Activated gamma-delta T cell treated with anti-CD3 and anti-CD28 coated beads, Interleukin-2, amount 50 U/mL, for 16 hours (primary cell): ENCODE measurements at places on chromosomes 12 and 14.

GRCh38 chr12:109163167-109163566 is 46.8 kb downstream of the ACACB start:
- DNase-seq: no peak

DNA sequence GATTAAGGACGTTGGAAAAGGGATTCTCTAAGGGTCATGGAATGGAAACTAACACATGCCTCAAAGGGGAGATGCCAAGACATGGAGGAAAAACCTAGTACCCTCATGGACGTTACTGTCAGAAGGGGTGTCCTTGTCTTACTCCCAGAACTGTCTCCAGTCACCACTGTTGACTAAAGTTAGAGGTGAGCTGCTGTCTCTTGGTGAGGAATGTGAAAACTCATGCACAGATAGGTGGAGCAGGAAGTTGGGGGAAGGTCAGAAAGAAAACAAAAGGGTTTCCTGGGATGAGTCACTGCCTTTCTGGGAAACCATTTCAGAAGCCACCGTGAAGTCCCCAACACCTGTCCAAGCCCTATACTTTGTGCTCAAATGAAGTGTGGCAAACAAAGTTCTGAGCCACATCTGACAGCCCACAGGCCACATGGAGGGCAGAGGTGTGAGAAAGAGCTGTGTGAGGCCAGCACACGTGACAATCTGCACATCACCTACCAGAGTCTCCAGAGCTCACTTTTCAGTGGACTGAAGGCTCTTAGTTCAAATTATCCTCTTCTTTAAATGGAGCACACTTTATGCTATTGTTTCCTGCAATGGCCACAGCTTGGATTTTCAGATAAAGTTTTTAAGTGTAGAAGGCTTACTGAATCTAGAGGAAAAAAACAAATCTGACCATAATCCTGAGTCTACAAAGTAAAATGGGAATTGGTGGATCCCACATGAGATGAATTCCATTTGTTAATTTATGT is 92.9 kb upstream of the EGLN3 start:
- DNase-seq: peak; percentile 56

DNA sequence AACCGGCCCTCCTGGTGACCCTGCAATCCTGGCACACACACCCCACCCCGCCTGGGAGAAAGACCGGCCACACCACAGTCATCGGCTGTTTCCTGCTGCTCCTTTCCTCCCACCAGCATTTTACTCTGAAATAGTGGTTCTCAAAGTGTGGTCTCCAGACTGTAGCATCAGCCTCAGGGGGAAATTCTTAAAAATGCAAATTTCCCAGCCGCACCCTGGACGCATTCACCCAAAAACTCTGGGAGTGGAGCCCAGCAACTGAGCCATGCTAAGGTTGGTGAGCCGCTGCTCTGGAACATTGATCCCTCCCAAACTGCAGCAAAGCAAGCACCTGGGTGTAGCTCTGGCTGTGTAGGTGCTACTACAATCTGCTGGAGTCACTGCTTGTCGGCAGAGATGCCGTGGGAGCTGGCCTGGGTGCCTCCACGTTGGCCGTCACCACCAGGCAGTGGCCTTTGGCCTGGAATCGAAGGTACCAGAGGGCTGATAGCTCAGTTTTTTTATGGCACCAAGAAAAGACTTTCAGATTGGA is 38.4 kb upstream of the BCL2L14 start:
- DNase-seq: no peak

- no peak for DNase-seq
Observed at GRCh38 chr12:52798671-52799504, 3.0 kb upstream of the KRT3 start.

DNA sequence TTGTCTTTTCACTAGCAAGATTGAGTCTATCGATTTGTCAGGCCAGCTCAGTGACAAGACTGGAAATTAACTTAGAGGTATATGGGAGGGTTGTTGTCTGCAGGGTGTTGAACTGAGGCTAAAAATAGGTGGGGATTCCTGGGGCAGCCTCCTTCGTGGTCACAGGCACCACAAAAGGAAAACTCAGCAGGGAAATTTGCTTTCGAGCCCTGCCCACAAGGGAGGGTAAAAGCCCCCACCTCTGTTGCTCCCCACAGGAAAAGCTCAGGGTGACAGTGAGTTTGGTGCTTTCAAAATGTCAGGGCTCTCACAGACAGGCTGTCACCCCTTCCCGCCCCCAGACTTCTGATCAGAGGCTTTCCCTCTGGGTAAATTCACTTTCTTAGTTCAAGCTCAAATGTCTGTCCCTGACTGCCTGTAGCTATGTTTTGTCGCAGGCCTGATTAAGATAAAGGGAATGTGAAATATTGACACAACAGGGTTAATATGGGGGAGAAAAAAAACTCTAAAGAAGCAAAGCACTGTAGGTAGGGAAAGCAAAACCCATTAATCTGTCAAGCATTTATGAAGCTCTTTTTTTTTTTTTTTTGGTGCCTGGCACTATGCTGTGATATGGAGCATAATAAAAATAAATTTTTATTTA is 11.7 kb upstream of the NFKBIA start:
- peak; percentile 71 for DNase-seq

- no peak for DNase-seq
Observed at GRCh38 chr14:89268514-89268913, 148.5 kb downstream of the FOXN3 start.

GRCh38 chr12:870378-870777 is 79.1 kb downstream of the RAD52 start:
- DNase-seq: no peak

GRCh38 chr12:105001476-105001875 is 15.4 kb downstream of the NOPCHAP1 start:
- DNase-seq: no peak

DNA sequence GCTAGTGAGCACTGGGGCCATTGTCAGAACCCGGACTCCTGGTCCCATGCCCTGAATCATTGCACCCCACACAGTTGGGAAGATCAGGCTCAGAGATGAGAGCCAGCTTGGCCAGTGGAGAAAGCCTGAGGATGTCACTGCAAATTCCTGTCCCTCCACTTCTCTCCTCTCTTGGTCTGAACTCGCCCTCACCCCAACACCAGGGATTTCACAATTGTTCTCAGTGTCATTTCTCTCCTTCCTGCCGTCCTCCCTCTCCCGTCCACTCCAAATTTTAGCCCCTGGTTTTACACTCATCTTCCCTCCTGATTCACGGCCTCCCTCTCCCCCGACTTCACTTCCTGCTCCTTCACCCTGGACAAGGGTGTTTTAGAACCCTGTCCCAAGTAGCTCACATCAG is 11.1 kb downstream of the KRT75 start:
- no peak for DNase-seq

- DNase-seq: no peak
Observed at GRCh38 chr12:49872381-49872780, 29.5 kb upstream of the BCDIN3D start.

DNA sequence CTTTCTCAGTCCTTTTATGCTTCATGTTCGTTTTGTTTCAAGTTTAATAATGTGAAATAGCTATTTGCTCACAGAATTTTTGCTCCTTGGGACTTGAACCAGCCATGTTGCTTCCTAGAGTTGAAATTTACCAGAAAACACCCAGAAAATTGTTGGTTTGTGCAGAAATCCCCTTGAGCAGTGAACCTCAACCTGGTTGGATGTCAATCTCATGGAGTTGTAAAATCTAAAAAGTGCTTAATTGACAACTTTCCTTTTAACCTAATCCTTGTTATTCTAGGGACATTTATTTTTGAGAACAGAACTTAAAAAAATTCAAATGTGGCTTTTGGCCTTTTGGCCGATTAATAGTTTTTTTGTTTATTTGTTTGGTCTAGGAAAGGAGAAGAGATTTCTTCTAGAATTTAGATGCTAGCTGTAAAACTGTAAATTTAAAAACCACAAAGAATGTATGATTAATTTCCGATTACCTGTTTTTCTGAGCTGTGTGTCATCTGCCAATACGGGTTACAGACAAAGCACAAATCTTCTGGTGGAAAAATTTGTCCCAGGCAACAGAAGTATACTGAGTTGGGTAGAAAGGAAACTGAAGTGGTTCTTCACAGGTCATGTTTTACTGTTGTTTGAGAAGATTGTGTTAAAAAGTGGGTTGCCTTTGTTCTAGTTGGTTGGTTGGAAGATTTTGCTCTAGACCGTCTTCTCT is 154.4 kb downstream of the FUT8 start:
- no peak for DNase-seq

DNA sequence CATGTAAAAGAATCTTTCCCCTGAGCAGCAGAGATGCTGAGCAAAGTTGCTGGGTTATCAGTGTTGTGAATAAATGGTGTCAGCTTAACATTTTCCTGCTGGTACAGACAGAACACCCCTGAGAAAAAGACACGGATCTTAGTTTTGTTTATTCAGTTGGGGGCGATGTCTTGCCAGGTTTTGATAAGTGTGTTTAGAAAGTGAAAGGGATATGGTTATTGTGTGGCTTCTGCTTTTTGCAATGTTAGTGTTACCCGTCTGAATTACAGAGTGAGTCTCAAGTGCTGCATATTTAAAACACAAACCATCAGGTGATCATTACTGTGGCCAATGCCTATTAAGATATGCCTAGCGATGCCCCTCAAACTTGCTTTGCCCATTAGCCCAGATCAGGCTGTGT is 864.6 kb upstream of the SEL1L start:
- no peak for DNase-seq

DNA sequence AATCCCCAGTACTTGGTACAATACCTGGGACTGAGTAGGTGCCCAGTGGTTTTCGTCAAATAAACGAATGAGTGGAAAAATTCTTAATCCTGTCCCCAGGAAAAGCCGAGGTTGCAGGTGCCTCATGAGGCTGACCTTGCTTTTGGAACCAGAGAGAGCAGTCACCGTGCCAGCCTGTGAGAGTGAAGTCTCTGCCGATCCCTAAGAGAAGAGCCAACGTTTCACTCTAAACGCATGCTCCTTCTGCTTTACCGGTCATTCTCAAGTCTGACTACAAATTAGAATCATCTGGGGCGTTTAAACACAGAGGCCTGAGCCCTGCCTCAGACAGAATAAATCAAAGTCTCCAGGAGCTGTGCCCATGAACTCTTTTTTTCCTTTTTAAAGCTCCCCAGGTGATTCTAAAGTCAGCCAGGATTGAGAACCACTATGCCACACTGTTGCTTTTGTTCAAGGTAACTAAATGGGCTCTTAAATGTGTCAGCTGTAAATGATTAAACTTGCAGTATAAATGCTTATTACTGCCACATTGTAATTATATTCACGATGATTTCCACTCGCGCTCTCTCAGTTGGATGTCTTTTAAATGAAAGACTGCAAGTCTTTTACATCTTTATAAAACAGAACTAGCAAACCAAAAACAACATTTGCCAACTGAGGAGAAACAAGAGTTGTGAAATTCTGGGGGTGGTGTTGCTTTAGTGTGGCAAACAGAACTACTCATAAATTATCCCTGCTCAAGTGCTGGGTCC is 26.9 kb downstream of the TCP11L2 start:
- DNase-seq: no peak

DNA sequence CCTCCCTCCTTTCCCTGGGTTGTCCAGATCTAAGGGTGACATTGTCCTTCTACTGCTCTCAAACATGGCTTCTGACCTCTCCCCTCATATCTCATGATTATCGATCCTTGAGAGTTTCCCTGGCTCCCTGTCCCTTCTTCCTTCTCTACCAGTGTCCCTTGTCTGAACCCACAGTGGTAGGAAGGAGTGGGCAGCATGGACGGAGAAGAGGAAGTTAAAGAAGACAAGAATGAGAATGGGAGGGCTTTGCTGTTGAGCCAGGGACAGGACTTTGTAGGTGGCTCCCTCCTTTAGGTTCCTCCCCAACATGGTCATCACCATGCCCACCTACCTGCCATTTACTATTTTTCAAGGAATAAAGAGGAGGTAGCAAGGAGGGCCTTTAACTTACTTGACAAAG is 166.7 kb downstream of the TMEM117 start:
- DNase-seq: no peak

GRCh38 chr12:4506870-4507269 is 31.8 kb upstream of the RAD51AP1 start:
- DNase-seq: no peak

GRCh38 chr12:19030603-19031002 is 98.9 kb upstream of the PLEKHA5 start:
- DNase-seq: no peak

GRCh38 chr14:68373847-68374444 is 418.9 kb downstream of the ZFP36L1 start:
- DNase-seq: no peak

GRCh38 chr12:59710964-59711363 is 115.1 kb downstream of the SLC16A7 start:
- DNase-seq: no peak

- DNase-seq: no peak
Observed at GRCh38 chr14:22651586-22651985, 7.4 kb upstream of the OR6J1 start.

DNA sequence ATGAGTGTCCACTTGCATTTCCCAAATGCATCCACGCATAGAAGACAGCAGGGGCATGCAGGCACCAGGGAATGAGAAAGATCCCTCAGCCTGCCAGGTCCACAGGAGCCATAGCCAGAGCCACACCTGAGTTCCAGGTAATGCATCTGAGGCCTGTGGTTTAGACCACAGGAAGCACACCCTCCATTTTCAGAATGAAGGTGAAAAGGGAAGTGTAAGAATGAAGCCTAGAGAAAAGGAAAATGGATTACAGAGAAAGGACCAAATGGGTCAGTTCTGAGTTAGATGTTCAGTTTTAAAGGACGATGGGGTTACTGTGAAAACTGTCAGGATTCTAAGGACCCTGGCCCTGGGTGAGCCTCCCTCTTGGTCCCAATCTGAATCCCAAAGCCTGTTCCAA is 1283.2 kb downstream of the TMEM121 start:
- DNase-seq: no peak

GRCh38 chr12:3300833-3301401 is 190.1 kb upstream of the PRMT8 start:
- DNase-seq: no peak
